CD4-positive, alpha-beta T cell treated with Interleukin-15 for 4 hours (primary cell): ENCODE measurements at places on chromosomes 16 and 17.

- DNase-seq, result no peak
Observed at GRCh38 chr16:89112377-89113151, 18.9 kb downstream of the ACSF3 start.

DNA sequence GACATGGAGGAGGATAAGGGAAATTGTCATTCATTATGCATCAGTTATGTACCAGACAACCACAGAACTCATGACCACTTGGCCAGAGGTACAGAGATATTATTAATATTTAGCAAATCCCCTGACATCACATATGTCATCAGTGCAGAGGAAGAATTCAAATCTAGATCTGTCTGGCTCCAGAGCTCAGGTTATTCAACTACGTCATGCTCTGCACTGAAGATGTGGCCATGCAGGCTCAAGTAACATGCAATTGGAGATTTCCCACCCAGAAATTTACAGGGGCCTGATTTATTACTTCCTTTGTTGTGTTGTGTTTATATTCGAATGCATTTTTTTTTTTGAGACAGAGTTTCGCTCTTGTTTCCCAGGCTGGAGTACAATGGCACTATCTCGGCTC lies 224.3 kb downstream of the HS3ST4 start:
- DNase-seq, result no peak

- DNase-seq, result no peak
Observed at GRCh38 chr16:57303910-57304168, 19.4 kb upstream of the PLLP start.

DNA sequence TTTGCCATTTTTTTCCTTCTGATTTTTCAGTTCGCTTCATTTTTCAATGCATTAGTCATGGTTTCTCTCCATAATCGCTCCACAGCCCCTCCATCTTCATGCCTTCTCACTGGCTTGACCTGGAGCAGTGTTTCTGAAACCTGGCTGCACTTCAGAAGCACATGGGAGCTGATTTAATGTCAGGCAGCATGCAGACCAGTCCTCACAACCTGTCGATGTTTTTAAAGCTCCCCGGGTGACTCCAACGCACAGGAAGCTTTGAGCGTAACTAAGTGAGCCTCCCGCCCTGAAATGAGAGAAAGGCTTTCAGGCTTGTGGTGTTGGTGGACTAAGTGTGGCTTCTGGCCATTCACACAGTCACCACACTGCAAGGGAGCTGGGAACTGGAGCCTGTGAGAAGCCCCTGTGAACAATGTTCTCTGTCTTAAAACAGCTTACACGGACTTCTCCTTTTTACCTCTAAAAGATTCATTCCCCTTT lies 16.8 kb upstream of the DRG2 start:
- no peak for DNase-seq

DNA sequence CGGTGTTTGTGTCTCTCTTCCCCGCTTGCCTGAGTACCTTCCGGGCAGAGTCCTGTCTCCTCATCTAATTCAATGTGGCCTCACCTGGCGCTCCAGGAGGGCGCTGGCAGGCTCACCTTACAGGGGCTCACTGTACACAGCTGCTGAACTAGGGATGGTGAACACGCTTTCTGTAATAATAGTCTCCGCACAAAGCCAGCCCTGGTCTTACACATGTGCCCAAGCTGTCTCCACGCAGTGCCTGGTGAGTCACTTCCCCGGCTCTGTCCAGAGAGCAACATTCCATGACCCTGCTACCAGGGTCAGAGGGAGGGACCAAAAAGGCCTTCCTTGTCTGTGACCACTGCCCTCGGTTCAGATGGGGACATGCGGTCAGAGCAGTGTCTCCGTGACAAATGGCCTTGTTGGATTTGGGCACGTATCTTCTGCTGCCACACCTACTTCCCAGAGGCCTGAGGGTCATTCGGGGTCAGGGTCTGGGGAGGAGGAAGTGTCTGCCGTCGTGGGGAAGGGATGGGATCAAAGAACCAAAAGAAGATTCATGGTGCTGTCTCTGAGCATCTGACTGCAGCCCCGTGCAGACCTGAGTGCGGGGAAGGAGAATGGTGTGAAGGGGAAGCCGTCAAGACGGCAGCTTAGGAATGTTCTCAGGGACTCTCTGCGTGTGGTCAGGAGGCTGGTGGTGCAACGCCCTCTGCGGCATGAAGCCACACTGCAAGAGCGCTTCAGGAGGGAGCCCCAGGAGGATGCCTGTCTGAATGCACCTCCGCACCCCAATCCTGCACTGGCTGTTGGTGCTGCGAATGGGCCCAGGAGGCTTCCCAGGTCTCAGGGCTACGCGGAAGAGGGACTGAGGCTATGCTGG lies 68.8 kb downstream of the IL21R start:
- no peak for DNase-seq

DNA sequence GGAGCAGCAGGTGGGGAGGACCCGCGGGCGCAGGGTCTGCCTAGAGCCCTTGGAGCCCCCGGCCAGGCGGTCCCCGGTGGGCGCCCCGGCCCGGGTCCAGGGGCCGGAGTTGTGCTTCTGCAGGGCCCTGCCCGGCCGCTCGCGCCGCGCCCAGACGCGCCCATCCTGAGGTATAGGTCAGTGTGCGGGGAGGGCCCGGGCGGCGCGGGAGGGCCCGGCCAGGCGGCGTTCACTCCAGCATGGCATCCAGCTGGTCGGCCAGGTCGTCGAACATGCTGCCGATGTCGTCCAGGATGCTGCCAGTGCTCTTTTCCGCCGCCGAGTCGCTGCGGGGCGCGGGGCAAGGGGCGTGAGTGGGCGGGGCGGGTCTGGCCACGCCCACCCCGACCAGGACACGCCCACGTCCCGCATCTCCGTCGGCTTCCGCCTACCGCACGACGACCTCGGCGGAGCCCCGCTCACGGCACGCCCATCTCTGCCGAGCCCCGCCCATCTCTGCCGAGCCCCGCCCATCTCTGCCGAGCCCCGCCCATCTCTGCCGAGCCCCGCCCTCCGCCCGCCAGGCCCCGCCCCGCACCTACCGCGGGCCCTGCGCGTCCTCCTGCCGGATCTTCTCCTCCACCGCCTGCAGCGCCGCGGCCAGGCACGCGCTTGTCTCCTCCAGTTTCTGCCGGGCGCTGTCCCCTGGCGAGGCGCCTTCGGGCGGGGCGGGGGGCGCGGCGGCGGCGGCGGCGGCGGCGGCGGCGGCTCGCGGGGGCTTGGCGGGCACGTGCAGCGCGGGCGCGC lies 17.9 kb downstream of the CASKIN1 start:
- peak; percentile 10 for DNase-seq

DNA sequence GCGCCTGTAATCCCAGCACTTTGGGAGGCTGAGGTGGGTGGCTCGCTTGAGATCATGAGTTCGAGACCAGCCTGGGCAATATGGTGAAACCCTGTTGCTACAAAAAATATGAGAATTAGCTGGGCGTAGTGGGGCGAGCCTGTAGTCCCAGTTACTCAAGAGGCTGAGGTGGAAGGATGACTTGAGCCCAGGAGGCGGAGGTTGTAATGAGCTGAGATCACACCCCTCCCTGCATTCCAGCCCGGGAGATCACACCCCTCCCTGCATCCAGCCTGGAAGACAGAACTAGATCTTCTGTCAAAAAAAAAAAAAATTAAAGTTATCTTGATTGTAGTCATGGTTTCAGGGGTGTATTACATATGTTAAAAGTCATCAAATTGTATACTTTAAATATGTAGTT lies 26.8 kb upstream of the GLG1 start:
- DNase-seq, result no peak

GRCh38 chr16:66947302-66948065 lies 12.2 kb downstream of the CES2 start:
- DNase-seq, result peak; percentile 87

DNA sequence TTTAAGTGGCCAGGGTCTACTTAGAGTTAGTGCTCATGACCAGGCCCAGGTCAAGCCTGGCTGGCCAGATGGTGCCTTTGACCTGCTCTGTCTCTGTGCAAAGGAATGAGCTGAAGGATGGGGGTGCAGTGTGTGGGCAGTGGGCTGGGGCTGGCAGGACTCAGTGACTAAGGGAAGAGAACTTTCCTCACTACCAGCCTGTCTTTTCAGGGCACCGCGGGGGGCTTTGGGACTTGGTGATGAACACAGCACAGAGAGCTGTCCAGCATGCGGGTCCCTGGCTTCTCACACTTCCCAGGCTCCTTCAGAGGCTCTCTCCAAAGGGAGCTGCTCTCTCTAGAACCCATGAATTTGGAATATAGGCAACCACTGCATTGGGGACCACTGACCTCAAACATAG lies 43.0 kb upstream of the STH start:
- no peak for DNase-seq

- DNase-seq, result no peak
Observed at GRCh38 chr16:85882181-85882810, 16.7 kb upstream of the IRF8 start.

DNA sequence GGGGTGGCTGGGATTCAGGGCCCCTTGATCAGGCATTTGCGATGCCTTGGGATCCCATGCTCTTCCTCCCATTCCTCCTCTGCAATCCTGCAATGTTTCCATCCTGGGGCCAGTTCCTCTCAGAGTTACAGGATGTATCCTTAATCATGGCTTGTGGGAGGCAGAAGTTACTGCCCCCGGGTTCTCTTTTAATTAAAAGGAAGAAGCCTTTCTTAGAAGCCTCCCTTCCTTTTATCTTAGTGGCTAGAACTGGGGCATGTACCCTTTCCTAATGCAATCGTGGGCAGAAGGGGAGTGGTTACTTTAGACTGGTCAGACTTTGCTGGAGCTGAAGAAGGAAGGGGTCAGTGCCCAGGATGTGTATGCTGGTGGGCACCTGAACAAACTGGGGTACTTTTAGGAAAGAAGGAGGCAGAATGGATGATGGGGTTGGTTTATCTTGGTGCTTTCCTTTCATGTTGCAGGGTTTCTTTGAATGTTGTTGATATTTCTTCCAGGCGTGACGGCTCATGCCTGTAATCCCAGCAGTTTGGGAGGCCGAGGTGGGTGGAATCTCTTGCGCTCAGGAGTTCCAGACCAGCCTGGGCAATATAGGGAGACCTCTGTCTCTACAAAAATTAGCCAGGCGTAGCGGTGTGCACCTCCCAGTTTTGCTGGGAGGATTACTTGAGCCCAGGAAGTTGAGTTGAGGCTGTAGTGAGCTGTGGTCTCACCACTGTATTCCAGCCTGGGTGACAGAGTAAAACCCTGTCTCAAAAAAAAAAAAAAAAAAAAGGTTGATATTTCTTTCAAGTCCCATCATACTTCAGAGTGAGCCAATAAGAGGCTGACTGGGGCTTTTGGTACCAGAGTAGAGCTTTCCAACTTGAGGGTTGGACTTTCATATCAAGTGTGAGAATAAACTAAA lies 13.2 kb upstream of the SPN start:
- DNase-seq, result no peak

- no peak for DNase-seq
Observed at GRCh38 chr17:45371414-45372324, 54.8 kb upstream of the MAP3K14 start.
